ENCODE measurements at places on chromosomes 7 and 10. TPM values are rescaled to one million over a fixed set of nuclear protein-coding genes. Genes with fewer than 3 reads are reported as not detected.

DNA sequence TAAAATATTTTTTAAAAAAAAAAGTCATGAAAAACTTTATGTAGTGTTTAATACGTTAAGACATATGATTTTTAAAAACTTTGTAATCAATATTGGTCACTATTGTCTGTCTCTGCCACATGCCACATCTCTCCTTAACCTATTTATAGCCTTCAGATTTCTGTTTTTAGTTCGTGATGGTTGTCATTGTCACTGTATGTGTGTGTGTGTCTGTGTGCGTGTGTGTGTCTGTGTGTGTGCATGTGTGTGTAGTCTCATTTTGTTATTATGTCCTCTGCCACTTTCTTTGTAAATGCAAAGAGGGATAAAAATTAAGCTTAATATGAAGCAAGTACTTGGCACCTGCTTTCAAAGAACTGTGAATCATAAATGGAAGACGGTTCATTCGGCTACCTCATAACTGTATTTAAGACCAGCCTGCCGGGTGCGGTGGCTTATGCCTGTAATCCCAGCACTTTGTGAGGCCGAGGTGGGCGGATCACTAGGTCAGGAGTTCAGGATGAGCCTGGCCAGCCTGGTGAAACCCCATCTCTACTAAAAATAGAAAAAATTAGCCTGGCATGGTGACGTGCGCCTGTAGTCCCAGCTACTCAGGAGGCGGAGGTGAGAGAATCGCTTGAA is 354.0 kb downstream of the ARL4A start:
- DNase-seq = no peak

GRCh38 chr7:130917669-130918128 is 183.7 kb upstream of the KLF14 start:
- no peak for DNase-seq

GRCh38 chr7:112116358-112116757 is 89.8 kb downstream of the DOCK4 start:
- DNase-seq = no peak

DNA sequence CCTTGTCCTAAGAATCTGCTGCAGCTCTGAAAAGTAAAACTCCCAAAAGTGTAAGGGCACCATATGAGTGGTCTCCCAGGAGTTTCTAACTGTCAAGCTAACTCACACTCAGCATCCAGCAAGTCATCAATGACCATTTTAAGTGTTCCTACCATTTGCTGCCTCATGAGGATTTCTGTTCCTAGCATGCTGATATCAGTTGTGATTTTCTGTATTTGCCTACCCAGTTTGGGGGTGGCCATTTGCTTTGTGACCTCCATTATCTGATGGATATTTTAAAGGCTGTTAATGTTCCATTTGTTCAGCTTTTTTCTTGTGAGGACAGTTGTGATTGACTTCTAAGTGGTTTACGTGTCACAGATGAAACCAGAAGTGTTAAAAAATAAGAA is 2.9 kb downstream of the FAM24B start:
- DNase-seq = no peak

DNA sequence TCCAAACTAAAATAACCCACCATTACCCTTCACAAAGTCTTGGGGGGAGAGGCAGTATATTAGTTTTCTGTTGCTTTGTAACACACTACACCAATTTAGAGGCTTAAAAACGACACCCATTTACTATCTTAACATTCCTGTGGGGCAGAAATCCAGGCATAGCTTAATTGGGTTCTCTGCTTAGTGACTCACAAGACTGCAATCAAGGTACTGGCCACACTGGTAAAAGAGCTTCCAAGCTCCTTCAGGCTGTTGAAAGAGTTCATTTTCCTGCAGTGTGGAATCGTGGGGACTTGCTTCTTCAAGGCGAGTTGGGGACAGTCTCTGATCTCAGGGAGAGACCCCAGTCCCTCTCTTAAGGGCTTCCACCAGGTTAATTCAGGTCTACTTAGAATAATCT is 139.1 kb downstream of the XPNPEP1 start:
- DNase-seq = no peak

DNA sequence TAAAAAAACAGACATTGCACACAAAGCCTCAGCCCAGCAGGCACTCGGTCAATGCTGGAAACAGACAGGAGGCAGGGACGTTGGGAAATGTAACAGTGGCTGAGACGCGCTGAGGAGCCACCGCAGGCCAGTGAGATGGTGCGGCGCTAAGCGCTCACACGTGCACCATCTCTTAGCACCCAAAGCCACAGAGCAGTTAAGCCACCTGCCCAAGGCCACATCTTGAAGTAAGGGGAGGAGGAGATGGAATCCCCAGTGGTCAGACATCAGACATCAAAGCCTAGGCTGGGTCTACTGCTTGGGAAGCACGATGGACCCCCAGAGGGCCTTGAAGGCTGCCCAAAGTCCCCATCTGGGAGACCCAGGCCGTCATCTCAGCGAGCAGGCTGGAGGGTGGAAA is 15.6 kb downstream of the LAT2 start:
- no peak for DNase-seq

GRCh38 chr10:93541402-93542357 is 24.8 kb upstream of the FFAR4 start:
- peak; percentile 12 for DNase-seq

DNA sequence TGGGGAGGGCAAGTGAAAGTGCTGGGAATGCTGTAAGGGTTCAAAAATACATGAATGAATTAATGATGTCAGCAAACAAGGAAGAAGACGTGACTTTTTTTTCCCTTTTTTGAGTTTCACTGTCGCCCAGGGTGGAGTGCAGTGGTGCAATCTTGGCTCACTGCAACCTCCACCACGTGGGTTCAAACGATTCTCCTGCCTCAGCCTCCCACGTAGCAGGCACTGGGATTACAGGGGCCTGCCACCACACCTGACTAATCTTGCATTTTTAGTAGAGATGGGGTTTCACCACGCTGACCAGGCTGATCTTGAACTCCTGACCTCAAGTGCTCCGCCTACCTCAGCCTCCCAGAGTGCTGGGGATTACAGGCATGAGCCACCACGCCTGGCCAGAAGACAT is 30.0 kb downstream of the DENND10 start:
- peak; percentile 17 for DNase-seq

GRCh38 chr10:93954299-93954698 is 39.4 kb upstream of the PLCE1 start:
- DNase-seq = no peak

DNA sequence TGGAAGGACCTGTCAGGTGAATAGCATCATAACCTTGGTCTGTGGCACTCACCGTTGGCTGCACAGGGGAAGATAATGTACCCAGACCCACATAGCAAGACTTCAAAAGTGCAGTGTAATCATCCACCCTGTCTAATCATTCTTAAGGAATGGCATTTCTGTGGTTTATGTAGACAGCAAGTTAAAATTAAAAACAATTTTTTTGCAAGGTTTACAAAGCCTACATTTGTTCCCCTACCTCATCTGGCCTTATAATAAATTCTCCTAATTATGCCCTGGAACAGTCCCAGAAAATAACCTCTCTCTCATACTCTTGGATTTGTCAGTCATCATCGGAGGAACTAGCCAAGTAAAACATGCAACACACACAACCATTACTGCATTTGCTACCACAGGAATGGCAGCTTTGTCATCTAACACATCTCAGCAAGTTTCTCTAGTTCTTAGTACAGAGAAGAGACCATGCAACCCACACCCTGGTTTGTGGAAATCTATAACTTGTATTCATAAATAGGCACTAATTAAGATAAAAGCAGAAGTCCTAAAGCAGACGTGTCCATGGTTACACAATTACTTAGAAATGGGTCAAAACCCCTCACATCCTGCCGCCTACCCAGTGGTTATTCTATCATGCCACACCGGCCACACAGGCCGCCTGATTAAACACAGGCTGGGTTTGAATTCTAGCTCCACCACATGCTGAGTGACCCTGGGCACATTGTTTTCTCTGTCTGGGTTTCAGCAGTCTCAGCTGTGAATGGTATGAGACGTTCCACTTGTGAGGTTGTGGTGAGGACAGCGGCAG is 19.1 kb downstream of the ABLIM1 start:
- no peak for DNase-seq

DNA sequence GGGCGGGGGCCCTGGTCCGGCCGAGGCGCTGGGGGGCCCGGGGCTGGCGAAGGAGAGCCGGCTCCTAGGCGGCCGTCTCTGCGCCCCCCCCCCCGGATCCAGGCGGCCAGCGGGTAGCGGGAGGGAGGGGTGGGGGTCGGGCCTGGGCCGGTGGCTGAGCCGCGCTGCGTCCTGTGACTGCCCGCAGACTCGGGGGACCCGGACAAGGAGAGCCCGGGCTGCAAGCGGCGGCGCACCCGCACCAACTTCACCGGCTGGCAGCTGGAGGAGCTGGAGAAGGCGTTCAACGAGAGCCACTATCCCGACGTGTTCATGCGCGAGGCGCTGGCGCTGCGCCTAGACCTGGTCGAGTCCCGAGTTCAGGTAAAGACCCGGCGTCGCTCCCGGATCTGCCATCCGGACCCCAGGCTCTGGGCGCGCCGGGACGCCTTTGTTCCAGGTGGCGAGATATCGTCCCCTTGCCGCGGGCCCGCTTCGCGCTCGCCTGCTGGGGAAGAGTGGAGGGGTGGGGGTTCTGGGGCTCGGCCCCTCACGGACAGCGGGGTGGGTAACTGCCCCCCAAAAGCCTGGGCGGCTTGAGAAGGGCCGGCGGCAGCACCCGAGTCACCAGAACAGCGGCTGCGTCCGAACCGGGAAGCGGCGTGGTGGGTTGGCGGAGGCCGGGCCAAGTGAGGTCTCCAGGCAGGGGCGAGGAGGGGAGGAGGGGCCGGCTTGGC is 819 bp downstream of the UNCX start:
- DNase-seq = no peak

DNA sequence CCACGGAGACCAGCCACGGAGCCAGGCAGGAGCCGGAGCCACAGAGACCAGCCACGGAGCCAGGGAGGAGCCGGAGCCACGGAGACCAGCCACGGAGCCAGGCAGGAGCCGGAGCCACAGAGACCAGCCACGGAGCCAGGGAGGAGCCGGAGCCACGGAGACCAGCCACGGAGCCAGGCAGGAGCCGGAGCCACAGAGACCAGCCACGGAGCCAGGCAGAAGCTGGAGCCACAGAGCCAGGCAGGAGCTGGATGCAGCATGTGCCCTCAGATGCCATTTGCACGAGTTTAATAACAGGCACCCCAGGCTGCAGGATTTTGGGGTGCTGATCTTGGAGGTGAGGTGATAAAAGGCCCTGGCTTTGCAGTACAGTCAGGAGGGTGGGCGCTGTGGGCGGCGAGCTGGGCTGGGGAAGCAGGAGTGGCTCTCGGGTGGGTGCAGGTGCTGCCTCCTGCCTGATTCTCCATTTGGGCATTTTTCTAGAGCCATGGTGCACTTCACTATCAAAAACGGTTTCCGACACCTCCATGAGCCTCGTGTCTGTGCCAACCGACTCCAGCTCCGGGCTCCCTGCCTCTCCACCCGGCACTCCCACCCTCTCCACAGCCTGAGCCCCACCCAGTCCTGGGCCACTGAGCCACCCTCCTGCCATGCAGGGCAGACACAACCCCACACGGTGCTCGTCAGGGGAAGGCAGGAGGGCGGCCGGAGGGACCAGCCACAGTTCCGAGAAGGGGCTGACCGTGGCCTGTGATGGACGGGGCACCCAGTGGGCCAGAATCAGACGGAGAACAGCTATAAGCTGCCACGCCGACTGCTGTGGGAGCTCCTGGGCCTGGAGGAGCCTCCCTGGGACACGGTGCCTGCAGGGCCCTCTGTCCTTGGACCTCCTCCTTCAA is 40.8 kb upstream of the NKX6-2 start:
- DNase-seq = no peak

DNA sequence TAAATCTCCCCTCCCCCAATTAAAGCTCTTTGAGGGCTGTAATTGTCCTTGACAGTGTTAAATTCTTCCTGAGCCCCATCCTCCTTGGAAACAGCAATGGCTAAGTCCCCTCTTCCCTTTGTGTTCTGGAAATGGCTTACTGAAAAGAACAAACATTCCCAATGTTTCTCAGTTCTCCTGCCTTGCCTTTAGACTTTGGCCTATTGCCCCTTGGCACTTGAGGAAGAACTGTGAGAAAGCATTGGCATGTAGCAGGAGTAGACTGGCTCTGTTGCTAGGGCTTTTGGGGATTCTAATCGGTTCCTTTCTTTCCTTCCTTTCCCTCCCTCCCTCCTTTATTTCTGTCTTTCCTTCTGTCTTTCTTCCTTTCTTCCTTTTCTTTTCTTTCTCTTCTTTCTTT is 463.3 kb upstream of the PODXL start:
- DNase-seq = no peak

PARP12 gene
- 33.6 TPM for total RNA-seq

GIMAP2 gene
- total RNA-seq = 41.2 TPM

GPER1 gene
- 0.37 TPM for total RNA-seq
